ENCODE measurements at places on chromosomes 7 and 10.

DNA sequence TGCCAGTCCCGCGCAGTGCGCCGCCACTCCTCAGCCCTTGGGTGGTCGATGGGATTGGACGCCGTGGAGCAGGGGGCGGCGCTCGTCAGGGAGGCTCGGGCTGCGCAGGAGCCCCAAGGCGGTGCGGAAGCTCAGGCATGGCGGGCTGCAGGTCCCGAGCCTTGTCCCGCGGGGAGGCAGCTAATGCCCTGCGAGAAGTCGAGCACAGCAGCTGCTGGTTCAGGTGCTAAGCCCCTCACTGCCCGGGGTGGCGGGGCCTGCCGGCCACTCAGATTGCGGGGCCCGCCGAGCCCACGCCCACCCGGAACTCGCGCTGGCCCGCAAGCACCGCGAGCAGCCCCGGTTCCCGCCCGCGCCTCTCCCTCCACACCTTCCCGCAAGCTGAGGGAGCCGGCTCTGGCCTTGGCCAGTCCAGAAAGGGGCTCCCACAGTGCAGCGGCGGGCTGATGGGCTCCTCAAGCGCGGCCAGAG is 14.4 kb upstream of the WASL start:
- DNase-seq = no peak

GRCh38 chr7:50321487-50322067 is 17.1 kb downstream of the IKZF1 start:
- DNase-seq = no peak

DNA sequence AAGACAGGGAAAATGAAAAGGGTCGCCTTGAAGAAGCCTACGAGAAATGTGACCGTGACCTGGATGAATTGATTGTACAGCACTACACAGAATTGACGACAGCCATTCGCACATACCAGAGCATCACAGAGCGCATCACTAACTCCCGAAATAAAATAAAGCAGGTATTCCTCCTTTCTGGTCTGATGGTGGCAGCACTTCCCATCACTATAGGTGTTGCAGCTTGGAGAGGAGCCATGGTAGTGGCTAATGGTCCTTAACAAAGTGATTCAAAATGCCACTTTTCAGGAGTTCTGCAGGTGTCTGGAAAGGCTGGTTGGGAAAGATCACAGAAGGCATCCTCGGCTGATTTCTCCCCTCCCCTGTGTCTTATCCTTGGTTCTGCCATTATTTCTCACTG is 22.1 kb downstream of the EXOC4 start:
- DNase-seq = no peak

DNA sequence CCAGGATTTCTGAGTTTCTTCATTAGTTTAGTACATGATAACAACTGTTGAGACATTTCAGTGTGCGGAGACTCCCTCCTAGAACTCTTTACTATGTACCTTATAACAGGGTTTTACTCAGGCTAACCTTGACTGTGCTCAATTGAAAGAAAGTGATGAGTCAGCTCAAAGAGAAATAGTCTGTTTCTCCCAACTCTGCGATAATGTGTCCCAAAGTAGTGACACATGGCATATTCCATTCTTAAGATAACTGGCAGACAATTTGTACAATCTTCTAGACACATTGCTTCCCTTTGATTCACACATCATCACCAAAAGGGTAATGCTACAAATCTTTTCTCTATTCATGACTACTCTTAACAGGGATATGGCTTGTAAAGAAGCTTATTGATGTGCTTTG is 645.2 kb downstream of the AUTS2 start:
- DNase-seq = no peak

GRCh38 chr10:85537561-85537960 is 829.0 kb downstream of the GRID1 start:
- DNase-seq = no peak

GRCh38 chr7:47153058-47153457 is 428.9 kb downstream of the TNS3 start:
- no peak for DNase-seq

DNA sequence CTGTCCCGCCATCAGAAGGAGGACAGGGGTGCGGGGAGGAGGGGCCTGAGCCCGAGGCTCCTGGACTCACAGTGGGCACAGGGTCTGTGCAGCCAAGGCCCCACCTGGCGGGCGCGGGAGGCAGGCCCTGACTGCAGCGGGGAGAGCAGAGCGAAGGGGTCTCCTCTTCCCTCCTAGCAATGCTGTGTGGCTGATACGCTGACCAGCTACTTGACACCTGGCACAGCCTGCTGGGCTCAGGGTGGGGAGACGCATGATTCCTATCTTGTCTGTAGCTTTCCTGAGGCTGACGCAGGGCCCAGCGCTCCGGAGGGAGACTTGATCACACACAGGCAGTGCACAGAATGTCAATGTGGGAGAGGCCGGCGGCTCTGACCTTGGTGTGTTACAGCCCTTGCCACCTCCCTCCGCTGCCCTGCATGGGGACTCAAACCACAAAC is 174.9 kb downstream of the ELFN1 start:
- DNase-seq = no peak

- DNase-seq = no peak
Observed at GRCh38 chr7:22712999-22713398, 14.0 kb upstream of the IL6 start.

DNA sequence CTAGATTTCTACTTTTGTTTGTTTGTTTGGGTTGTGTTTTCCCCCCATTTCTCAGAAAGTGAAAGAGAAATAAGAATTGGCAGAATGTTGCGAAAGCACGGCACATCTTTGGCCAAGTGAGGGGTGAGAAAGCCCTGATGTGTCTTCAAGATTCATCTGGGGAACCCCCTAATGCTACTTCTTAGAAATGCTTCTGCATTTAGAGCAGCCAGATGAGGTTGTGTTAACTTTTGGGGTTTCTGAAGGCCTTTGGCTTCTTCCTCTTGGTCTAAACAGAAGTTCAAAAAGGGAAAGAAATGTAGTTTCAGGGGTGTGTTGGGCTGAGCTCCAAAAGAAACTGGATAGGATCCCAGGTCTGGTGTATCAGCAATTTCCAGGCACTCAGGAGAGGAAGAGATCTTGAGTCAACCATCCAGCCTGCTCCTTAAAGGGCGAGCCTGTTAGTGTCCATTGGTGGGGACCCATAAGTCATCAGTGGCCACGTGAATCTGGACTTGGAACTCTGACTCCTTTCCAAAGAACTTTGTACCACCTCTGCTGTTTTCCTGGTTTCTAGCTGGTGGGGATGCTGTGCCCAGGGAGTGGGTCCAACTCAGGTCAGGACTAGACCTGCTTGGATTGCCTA is 6.5 kb downstream of the DUSP5 start:
- no peak for DNase-seq

GRCh38 chr10:50896721-50897120 is 11.3 kb upstream of the A1CF start:
- no peak for DNase-seq

GRCh38 chr10:23413629-23414089 is 25.2 kb upstream of the OTUD1 start:
- no peak for DNase-seq

DNA sequence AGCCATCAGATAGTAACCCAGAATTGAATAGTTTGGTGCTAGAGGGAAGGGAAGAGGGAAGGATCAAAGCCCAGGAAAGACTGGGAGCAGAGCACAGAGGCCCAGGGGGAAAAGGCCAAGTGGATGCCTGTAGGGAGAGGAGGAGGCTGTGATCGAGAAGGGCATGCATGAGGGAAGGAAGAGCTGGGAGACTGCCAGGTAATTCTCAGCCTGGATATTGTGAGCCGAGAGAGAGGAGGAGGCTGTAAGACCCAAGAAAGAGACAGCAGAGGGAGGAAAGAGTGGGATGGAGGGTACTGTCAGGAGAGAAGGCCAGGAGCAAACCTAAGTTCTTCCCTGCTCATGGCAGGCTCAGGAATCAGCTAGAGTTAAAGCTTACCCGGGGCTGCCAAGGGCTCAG is 178.2 kb downstream of the CCDC3 start:
- DNase-seq = no peak

DNA sequence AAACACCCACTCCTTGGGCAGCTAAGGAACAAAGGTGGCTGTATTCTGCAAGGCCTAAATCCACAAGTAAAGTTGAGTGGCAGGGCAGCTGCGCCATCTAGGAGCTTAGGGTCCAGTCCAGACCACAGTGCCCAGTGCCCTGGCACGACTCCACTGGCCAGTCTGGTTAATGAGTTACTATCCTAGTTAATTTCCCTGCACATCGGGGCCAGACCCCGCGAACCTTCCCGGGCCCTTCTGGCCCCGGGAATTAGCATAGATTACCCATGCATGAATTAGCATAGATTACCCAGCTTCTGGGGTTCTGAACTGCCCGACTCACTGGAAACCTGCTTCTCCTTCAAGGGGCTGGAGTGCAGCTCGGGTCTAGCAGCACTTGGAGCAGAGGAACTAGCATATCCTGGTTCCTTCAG is 3.2 kb upstream of the EMX2 start:
- no peak for DNase-seq

- no peak for DNase-seq
Observed at GRCh38 chr7:106808967-106809635, 56.0 kb upstream of the PIK3CG start.
